ENCODE measurements at places on chromosomes 2 and 18.

- DNase-seq: no peak
These were observed 21.5 kb upstream of the GNAL start for GRCh38 chr18:11667578-11667977.

DNA sequence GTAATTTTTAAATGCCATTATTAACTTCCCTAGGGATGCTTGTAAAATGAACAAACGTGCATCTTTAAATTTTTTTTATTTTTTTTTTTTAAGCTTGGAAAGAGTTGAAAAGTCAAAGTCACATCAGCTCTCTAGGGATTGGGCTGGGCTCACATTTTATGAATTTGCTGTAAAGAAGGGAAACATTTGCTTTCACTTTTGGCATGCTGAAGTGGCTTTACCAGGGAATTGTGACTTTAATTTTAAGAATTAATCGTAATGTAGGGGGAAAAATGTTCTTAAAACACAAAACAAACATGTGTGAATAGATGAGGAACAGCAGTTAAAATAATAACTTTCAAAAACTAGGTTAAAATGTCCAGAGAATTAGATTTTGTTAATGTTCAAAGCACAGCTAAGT is 123.0 kb downstream of the AGAP1 start:
- DNase-seq: no peak

DNA sequence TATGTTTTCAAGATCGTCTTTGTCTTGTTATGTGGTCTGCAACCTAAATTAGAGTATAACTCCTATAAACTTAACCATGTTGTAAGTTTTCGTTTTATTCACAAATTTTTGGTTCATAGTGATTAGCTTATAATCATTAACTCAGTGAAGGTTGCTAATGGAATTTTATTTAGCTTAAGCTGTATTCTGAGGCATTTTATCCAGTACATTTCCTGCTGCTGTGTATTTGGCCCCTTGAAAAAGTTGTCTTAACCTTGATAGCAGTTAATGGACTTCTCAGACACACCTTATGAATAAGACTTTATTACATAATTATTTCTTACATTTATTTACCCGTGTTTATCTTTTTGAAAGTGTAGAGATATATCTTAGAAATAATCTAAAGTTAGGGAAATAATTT is 20.5 kb downstream of the VAPA start:
- no peak for DNase-seq

- DNase-seq: no peak
These were observed 11.1 kb upstream of the NT5DC4 start for GRCh38 chr2:112709703-112710102.

DNA sequence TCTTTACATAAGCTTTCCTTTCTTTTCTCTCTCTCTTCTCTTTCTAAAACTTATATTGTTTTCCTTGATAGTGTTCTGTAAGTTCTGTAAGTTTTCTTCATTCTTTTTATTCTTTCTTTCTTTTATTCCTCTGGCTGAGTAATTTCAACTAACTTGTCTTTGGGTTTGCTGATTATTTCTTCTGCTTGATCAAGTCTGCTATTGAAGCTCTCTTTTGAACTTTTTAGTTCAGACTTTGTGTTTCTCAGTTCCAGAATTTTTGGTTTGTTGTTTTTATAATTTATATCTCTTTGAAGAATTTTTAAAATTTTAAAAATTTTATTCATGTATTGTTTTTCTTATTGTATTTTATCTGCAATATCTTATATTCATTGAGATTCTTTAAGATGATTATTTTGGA is 795.8 kb upstream of the SALL3 start:
- DNase-seq: no peak

DNA sequence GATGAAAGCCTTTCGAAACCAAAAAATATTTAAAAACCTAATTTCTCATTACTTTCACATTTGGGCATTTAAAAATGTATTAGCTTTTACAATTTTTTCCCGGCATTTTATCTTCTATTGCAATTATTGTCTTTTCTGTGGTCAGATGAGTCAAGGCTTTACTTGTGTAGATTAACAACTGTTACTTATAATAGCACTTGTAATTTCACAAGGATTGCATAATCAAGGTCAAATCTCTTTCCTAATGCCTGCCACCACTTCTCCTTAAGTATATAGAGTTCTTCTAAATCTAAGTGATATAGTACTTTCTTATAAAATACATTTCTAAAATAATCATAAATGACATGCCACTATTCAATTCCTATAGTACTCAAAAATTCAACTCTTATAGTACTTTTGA is 67.2 kb downstream of the SLC8A1 start:
- DNase-seq: no peak

DNA sequence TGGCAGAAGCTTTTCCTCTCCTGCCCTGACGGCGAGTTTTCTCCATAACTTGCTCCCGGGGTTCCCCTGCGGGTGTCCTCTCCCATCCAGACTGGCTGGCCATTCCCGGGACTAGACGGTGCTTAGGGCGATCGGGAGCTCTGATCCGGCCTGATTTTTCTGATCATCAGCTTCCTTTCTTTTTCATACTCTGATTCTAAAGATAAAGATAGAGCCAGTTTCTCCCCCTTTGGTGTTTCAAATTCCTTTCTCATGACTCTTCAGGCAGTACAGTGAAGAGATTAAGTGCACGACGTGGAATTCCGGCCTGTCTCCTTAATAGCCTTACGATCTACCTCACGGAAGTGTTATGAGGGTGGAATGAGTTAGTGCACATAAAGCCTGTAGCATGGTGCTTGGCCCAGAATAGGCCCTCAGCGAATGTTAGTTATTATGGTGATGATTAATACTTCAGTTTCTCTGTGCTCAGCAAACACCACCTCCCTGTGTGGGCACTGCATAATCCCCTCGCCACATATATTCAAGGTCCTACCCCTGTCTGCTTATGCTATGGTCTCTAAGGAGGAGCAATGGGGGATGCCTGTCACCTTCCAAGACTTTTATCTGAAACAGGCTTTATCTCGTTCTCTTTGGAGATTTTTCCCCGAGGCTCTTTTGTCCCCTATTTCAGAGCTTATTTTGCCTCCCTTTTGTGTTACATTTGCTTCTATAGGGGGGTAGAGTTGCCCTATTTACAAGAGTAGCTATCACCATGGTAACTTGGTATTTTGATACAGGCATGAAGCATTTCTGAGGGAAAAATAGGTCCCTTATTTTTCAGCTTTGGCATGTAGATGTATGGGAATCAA is 254.8 kb downstream of the CDH2 start:
- DNase-seq: no peak

GRCh38 chr18:46155641-46156051 is 51.5 kb downstream of the HAUS1 start:
- no peak for DNase-seq

DNA sequence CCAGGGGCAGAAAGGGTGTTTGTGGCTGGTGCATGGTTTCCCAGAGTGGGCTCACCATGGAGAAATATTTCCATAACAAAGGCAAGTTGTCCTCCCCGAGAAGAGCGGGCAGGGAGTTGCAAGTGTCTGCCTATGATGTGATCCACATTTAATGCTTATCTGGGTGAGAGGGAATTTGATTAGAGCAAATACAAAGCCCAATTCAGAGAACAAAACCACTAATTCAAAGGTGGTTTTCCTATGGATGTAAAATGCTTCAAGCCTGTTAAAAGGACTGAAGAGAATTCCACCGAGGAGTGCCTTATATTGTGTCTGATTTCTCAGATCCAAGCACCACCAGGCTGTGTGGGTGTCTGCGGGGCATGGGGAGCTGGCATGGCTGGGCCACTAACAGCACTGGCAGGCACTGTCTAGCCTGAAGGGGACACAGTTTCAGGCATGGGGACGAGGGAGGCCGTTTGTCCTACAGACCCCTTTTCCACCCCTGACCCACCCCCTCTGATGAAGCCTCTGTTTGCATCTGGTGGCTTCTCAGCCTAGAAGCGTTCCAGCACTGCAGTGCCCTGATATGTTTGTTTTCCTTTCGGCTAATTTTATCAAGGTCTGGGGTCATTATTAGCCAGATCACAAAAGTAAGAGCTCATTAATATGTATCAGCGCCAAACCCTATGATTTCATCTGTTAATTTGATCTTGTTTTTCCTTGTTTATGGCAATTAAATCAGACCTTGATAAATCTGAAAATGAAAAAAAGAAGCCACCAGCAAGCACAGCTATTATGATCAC is 357.3 kb downstream of the HRH4 start:
- no peak for DNase-seq

DNA sequence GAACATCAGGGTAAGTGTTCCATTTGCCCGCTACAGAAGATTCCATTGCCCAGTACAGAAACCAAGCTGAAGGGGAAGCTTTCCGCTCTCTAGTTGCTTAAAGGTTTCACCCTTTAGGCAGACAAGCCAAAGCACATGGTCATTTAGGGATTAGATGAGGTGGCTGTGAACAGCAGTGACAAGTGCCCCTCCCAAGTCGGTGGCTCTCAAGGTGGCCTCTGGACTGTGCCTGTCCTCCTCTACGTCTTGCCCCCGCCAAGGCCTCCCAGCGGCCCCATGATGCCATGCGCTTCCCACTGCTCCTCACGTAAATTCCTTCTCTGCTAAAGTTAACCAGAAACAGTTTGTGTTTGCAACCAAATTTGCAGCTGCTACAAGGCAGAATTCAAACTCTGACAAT is 24.2 kb upstream of the PTPN4 start:
- no peak for DNase-seq

GRCh38 chr2:26807788-26808460 is 22.1 kb downstream of the CENPA start:
- no peak for DNase-seq

GRCh38 chr2:180319586-180320405 is 312.7 kb upstream of the CWC22 start:
- no peak for DNase-seq

DNA sequence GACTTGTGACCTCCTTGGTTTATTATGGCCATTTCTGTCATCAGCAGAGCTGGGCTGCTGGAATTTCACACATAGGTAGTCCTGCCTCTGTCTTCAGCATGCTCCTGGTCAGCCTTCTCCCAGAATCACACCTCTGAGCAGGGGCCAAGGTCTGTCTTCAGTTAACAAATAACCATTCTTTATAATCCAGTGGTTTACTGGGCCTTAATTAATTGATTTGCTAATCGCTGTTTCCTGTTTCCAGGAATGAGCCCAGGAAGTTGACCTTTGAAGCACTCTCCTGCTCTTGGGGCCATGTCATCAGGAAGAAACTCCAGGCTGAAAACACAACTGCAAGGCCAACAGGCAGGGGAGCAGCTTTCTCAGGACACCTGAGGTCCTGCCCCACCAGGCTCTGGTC is 278.5 kb downstream of the SRBD1 start:
- no peak for DNase-seq

DNA sequence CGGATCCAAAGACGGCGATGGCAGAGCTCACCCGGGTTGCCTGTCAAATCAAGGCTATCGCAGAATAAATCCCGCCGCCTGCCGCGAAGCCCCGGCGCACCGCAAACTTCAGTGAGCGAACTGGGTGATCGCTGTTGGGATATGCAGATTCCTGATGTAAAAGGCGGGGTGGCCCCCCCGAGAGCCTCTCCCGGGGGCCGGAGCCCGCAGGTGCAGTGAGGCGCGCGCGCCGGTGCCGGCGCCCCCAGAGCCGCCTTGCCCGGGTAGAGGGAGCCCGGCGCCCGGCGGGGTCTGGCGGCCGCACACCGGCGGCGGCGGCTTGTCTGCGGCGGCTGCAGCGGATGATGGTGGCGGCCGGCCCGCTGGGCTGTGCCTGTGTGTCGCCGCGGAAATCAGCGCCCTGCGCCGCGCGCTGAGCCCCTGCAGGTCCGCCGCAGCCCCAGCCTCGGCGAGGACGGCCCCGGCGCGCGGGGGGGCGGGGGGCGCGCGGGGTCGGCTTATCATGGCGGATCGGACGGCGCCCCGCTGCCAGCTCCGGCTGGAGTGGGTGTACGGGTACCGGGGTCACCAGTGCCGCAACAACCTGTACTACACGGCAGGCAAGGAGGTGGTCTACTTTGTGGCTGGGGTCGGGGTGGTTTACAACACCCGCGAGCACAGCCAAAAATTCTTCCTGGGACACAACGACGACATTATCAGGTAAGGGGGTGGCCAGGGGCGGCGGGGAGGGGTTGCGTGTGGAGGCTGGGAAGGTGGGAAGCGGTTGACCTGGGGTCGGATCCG is 1.3 kb downstream of the EML6 start:
- peak; percentile 55 for DNase-seq

GRCh38 chr2:26318950-26319349 is 27.0 kb upstream of the SELENOI start:
- no peak for DNase-seq

- DNase-seq: no peak
These were observed 401.6 kb upstream of the TNP1 start for GRCh38 chr2:217261452-217261851.

DNA sequence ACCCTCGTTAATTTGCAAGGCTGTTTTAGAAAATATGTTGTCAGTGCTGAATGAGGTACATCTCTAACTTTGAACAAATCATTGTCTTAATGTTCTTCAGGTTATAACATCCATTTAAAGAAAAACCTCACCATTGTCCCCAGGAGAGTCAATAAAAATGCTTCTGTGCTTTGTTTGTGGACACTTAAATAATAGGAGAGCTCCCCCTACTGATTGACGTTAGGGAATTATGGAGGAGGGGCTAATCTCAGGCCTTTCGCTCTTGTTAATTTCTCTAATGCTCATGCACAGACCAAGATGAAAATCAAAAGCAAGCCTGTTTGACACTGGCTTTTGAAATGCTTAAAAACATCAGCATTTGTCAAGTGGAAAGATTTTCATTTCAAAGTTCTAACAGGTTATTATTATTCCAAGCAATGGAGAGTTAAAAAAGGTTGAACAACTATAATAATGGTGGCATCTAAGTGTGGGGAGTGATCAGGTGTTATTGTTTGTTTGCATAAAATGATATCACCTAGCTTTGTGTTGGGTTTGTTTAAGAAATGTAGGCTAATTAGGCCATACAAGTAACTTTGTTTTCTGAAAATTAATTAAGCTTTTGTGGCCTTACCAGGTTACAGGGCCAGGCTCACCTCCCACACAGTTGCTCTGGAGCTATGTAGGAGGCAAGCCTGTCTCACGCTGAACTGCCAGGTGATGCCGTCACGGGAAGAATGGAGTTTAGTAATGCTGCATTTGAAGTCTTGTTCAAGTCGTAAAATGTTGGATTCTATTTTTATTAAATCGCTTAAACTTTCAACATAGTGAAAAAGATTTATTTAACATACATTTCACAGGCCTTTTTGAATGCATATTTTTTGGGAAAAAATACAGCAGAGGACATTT is 51.7 kb upstream of the SMIM21 start:
- DNase-seq: no peak

GRCh38 chr18:3157086-3157485 is 62.7 kb downstream of the MYOM1 start:
- no peak for DNase-seq

DNA sequence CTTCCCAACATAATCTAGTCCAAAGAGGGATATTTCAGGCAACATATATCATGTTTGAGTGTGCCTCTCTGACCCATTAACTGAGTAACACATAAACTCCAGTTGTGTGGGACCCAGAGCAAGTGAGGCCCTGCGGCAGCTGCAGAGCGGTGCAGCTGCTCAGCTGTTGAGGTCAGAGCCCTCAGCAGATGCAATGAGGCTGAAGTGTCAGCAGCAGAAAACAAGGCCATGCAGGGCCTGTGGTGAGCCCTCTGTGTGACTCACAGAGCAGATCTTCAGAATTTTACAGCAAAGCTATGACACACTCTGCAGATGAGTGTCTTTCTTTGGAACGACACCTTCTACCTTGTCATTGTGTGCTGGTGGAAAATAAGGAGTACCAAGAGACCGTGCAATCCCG is 168.5 kb downstream of the CBLN2 start:
- no peak for DNase-seq
